Iris pigment epithelial cell (primary cell): ENCODE measurements at places on chromosomes 1 and 21.
A peak's percentile ranks its signal among the peaks of the same experiment; 100 is the strongest.

- peak; percentile 78 for DNase-seq
These were observed 205.0 kb downstream of the HIVEP3 start for GRCh38 chr1:41713557-41714327.

DNA sequence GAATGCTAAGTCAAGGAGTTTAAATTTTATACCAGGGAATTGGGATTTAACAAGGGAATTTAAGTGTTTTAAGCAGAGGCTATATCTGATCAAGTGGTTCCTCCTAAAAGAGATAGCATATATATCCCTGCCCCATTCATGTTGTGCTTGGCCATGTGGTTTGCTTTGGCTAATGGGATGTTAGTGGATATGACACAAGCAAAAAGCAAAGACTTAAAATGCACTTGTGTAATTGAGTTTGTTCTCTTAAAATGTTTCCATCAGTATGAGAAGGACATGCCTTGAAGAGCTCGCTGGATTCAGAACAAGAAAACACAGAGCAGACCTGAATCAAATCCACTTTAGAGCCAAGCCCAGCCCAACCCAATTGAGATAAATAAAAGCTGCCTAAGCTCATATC, 22.4 kb downstream of the C1orf87 start:
- no peak for DNase-seq

DNA sequence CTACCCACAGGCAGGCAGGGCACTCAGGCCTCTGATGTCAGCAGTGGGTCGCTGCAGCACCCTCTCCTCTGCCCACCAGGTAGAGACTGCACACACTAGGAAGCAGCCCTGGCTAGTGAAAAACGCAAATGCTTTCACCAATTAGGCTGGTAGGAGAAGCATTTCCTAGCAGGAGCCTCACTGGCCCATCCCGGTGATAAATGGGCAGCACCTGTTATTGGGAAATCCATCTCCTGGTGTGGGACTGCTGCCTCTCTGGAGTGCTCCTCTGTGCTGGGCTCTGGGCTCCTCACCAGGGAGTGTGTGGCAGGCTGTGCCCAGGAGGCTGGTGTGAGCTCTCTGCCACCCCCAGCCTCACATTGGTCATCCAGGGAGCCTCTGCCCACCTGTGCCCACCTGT, 28.6 kb downstream of the LRP8 start:
- DNase-seq, result no peak

- no peak for DNase-seq
These were observed 49.4 kb downstream of the ADCY10 start for GRCh38 chr1:167864392-167865032.

GRCh38 chr1:25560001-25560400, 16.6 kb downstream of the LDLRAP1 start:
- no peak for DNase-seq

- peak; percentile 78 for DNase-seq
These were observed 30.0 kb downstream of the C2CD2 start for GRCh38 chr21:41923631-41924367.

- DNase-seq, result no peak
These were observed 4.8 kb downstream of the AMPD2 start for GRCh38 chr1:109624201-109625010.
